Thoracic aorta (tissue), 2 donors: ENCODE measurements at places on chromosomes 7 and 10. TPM values are rescaled to one million over a fixed set of nuclear protein-coding genes. Genes with fewer than 3 reads are reported as not detected.

The C7orf57 gene
- total RNA-seq = not detected

The KNDC1 gene
- 0.95 TPM for total RNA-seq

The PKD1L1 gene
- total RNA-seq = 0.85 TPM

The MAGI2 gene
- total RNA-seq = 18.3 TPM

The SEMA3C gene
- 89.2 TPM for total RNA-seq

The SIRT1 gene
- 9.6 TPM for total RNA-seq

The CPED1 gene
- 77.4 TPM for total RNA-seq

The STEAP4 gene
- total RNA-seq = 127 TPM

The GBX1 gene
- total RNA-seq = not detected

The HOXA9 gene
- not detected for total RNA-seq

The CTAGE6 gene
- 0.68 TPM for total RNA-seq

The AKR1C2 gene
- total RNA-seq = 44.9 TPM

The WNT8B gene
- not detected for total RNA-seq

The ZPBP gene
- total RNA-seq = not detected

The GSTO1 gene
- total RNA-seq = 68.5 TPM

The ZNF277 gene
- total RNA-seq = 27.9 TPM

The CACNB2 gene
- 56.7 TPM for total RNA-seq

The SFTPD gene
- 2.6 TPM for total RNA-seq

The MRM2 gene
- 12.5 TPM for total RNA-seq

The NPFFR1 gene
- total RNA-seq = 0.14 TPM

The CDHR3 gene
- 1.5 TPM for total RNA-seq

The SPDYE3 gene
- not detected for total RNA-seq

The ADRB1 gene
- total RNA-seq = 0.42 TPM

The LARP4B gene
- total RNA-seq = 42.2 TPM

The PDE6C gene
- not detected for total RNA-seq

The PARD3 gene
- total RNA-seq = 16.7 TPM

The TSC22D4 gene
- 45.5 TPM for total RNA-seq
